CD4-positive, alpha-beta T cell treated with Interleukin-12 subunit alpha and Interleukin-12 subunit beta, for 1 hour (primary cell): ENCODE measurements at places on chromosomes 11 and 22.

DNA sequence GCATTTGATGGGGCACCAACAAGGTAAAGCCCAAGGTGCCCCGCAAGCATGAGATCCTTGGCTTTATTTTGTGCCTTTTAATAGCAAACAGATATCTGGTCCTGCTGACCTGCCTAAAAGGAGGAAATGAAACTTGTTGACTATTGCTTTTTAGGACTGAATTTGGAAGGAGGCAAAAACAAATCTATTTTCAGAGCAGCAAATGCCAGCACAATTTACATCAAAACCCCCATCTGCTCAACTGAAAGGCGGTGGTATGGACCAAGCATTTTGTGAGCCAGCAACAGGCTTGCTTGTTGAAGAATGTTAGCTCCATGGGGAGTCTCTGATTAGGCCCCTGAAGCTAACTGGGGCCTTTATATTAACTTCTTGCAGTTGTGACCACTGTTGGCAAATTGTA lies 192.6 kb upstream of the E2F8 start:
- no peak for DNase-seq

DNA sequence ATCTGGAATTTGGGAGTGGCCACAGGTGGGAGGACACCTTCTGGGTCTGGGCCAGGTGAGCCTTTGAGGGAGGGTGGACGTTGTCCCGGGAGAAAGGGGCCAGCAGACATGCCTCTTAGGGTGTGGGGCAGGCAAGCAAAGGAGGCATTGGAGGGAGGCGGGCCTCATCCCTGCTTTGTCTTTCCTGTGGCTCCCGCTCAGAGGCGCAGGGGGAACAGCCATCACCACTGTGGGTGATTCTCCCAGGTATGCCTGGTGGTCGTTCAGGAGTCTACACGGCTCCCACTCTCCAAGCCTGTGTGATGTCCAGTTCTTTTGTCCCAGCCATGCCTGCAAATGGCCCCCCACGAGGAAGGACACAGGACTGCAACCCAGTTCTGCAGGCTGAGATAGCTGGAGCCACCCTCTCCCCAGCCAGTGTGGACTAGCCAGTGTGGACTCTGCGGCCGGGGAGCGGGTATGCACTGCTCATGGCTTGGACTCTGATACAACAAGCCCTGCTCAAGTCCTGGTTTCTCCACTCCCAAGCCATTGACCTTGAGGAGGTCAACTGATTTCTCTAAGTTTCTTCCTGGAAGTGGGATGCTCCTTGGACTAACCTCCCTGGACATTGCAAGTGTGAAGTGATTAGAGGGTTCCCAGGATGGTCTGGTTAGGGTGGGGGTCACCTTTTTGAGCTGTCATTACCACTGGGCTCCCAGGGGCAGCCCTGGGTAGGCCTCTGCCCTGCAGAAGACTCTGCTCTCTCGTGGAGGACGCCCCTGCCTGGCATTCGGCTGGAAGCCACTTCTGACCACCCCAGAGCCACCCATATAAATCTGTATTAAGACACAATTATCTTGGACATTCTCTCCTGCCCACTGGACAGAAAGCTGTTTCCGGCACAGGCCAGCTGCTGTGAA lies 1151.2 kb downstream of the BRD1 start:
- no peak for DNase-seq

DNA sequence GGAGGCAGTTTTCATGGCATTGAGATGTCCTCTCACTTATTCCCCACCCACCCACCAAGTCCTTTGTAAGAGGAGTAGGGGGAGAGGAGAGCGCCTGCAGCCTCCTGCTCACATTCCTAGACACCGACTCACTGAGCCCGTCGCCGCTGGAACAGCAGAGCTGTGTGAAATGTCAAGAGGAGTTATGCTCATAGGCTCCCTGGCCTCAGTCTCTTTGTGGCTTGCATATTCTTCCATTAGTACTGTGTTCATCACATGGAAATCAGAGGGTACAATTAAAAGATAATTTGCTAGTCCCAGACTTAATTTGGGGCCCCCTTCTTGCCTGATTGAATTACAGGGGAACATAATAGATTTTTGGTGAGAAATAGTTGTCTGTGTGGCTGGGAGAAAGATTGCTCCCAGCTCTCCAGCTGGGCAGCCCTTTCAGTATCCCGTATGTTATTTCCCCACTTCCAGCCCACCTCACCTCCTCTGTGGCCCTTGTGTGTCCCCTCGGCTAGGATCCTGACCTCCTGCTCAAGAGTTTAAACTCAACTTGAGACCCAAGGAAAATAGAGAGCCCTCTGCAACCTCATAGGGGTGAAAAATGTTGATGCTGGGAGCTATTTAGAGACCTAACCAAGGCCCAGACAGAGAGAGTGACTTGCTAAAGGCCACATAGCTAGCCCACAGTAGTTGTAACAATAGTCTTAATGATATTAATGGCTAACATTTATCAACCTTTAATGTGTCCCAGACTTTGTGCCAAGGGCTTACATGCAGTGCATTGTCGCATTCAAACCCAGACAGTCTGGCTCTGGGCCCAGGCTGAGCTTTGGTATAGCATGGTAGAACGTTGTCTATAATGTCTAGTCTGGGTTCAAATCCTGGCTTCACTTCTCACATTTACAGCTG lies 32.2 kb downstream of the LIMK2 start:
- no peak for DNase-seq

DNA sequence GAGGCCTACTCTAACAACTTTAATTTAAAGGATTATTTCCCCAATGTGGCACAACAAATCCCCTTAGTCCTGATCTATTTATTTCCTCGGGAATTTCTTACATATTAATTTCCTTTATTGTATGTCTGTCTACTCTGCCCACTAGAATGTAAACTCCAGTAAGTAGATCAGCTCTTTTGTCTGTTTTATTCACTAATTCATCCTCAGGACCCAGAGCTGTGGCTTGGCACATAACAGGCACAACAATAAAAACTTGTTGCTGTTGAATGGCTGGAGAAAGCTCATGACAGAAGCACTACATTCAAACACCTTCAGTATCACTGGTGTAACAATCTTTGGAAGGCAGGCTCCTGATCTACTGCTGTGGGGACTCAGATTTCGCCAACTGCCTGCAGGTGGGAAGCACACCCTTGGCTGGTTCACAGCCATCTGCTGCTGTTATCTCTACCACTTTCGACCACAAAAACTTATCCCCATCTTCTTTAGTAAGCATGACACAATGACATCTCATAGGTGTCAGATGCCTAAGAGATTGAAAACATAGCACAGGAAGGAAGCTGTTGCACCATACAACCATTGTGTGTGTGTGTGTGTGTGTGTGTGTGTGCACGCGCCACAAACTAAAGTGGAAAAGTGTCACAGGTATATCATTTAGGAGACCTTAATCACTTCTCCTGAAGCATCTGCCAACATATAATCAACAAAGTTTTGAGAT lies 11.9 kb downstream of the HIRA start:
- peak; percentile 72 for DNase-seq

DNA sequence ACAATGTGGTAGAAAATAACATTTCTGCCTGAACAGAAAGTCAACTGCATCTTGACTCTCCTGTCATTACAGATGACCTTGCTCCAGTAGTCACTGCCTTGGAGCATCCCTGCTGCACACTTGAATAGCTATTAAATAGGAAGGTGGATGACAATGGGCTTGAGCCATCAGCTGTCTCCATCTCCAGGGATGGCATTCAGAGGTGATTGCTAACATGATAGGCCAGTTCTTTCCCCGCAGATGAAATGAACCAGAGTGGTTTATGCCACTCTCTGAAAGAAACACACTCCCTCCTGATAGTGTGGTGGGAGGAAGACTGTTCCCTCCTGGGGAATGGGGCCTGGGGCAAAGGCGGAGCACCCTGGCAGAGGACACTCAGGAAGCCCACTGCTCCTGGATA lies 57.1 kb upstream of the OLFML1 start:
- no peak for DNase-seq

DNA sequence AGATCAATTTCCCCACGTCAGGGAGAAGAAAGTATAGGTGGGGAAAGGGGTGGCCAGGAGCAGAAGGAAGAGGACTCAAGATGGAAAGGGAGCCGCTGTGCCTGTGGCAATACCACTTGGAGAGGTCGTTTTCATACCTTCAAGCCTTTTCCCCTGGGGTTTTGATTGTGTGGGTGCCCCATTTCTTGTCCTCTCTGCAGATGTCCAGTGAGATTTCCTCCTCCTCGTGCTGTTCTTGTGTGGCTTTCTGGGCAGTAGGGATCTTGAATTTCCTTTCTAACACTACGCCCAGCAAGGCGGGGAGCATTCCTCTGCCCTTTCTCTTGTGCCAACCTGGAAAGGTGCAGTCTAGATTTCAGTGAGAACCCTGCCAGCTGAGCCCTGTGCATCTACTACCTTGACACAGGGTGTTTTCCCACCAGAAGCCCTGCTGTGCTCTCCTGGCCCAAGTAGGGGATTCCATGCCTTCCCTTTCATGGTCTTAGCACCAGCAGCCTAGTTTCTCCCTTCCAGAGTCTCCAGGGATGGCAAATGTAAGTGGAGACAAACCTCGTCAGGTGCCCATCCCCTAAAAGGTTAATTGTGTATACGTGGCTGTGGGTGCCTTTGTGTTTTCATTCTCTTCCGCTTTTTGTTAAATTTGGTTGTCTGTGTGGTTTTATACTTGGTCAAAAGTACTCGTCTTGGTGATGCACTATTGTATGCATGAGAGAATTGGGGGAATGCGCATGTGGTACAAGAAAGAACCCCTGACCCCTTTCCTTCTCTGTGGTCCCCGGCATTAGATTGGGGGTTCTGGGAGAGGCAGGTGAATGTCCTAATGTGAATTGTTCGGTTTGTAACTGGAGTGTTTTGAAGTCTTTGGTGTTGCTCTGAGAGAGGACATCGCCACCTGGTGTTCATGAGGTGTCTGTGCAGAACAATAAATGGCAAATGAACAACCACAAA lies 71.4 kb upstream of the MPEG1 start:
- peak; percentile 63 for DNase-seq
